RWPE2 (cell line): ENCODE measurements at places on chromosomes 16 and 17.
A peak's percentile ranks its signal among the peaks of the same experiment; 100 is the strongest.

DNA sequence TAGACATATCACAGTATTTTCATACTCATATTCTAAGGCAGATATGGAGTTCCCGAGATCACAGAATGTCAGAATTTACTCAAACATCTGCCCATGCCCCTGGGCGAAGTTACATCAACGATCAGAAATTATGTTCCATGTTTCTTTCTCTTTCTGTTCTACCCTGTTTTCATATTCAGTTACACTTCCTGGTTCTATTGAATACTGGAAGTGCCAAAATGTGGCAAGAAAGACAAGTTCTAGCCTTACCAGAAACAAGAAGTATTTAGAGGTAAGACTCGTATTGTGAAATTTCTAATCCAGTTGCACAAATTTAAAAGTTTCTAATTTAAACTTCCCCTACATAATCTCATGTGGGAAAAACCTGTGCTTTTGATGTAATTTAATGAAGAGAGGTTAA lies 36.1 kb downstream of the KCNJ2 start:
- H3K36me3 ChIP-seq = no peaks in the 10 kb centered on the region
- no peak overlapping the region for H3K4me3 ChIP-seq
- no peaks in the 10 kb centered on the region for H3K27me3 ChIP-seq
- no peak overlapping the region for H3K27ac ChIP-seq

GRCh38 chr17:59668816-59669215 lies 38.4 kb downstream of the PTRH2 start:
- no peaks in the 10 kb centered on the region for H3K27me3 ChIP-seq
- no peak overlapping the region for H3K4me3 ChIP-seq
- DNase-seq = no peak
- peaks cover 54% of the 10 kb centered on the region for H3K4me1 ChIP-seq
- H3K27ac ChIP-seq = peak overlapping the region; percentile 83
- H3K36me3 ChIP-seq = peaks cover 95% of the 10 kb centered on the region

- no peaks in the 10 kb centered on the region for H3K27me3 ChIP-seq
- no peaks in the 10 kb centered on the region for H3K4me1 ChIP-seq
- H3K4me3 ChIP-seq = no peak overlapping the region
- no peak for DNase-seq
Measured at GRCh38 chr16:78390508-78391324, 291.3 kb downstream of the WWOX start.

DNA sequence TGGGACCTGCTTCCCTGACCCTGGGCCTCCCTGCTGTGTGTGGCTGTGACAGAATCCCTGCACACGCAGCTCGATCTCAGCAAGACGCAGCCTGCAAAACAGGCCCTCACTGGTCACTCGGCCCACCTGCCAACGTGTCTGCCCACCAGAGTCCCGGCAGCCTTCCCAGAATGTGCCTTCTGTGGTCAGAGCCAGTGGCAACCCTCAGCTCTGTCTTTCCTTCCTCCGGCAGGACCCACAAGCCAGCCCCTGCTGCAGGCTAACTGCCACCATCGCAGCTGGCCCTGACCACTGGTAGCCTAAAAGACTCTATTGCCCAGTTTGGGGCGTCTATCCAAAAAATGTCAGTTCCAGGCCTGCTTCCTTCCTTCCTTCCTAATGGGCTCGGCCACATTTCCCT lies 83.2 kb downstream of the LITAF start:
- H3K4me3 ChIP-seq = no peak overlapping the region
- H3K27me3 ChIP-seq = no peaks in the 10 kb centered on the region
- no peak for DNase-seq
- H3K36me3 ChIP-seq = no peaks in the 10 kb centered on the region

GRCh38 chr17:30519707-30520106 lies 42.5 kb downstream of the GOSR1 start:
- H3K27ac ChIP-seq = no peak overlapping the region
- H3K4me1 ChIP-seq = peaks cover 5% of the 10 kb centered on the region
- no peak overlapping the region for H3K4me3 ChIP-seq
- H3K27me3 ChIP-seq = no peaks in the 10 kb centered on the region
- DNase-seq = no peak

DNA sequence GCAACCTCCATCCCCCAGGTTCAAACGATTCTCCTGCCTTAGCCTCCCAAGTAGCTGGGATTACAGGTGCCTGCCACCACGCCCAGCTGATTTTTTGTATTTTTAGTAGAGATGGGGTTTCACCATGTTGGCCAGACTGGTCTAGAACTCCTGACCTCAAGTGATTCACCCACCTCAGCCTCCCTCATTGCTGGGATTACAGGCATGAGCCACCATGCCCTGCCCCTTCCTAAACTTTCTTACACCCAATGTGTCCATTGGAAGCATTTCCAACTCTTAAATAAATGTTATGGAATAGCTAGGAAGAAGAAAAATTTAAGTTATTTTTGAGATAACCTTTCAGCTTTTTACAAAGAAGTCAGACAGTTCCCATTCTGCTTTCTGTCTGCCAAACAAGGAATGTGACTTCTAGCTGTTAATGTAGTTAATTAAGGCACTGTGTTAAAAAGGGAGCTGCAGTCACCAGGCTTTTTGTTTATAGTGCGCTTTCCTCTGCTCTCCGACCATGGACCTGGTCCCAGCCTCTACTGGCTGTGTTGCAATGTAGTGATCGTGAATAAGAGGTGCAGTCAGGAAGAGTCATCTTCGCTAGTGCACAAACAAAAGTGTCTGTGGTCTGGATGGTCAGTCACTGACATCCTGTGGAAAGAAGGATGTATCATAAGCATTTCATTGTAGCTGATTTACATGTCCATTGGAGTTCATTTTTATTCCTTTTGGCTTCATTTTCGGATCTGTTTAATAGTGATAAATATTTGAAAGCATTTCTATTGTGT lies 39.7 kb downstream of the USP10 start:
- H3K36me3 ChIP-seq = peaks cover 53% of the 10 kb centered on the region
- no peak overlapping the region for H3K4me3 ChIP-seq
- peaks cover 60% of the 10 kb centered on the region for H3K4me1 ChIP-seq
- H3K27ac ChIP-seq = peak overlapping the region; percentile 98
- DNase-seq = no peak

DNA sequence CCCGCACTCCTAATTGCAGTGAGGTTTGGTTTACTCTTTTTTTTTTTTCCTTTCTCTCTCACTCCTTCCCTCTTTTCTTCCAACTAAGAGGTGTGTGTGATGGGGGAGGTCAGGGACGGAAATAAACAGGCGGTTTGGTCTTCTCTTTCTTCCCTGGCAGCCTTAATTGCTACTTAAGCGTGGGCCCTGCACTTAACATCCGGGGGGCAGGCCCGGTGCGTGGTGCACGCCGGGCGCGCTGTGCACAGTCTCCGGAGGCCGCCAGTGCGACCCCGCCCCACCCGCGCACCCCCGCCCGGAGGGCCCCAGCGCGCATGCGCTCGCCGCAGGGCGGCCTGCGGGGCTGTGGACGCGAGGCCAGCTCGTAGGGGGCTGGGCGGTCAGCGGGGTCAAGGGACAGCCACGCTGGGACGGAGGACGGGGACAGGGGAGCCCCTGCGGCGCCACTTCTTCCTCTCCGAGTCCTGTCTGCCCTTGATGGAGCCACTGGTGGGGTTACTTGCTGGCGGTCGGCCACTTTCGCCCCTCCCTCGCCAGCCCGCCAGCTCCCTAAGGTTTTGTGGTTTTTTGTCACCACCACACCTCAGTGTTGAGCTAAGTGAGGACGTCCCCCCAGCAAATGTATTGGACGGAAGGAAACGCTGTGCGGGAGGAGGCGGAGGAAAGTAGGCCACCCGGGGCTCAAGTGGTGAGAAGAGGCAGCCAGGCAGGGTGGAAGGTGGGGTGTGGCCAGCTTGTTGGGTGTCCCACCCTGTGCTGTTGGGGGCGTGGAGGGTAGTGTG lies 120.9 kb downstream of the MRM1 start:
- DNase-seq = no peak
- peak overlapping the region; percentile 22 for H3K4me3 ChIP-seq
- H3K27ac ChIP-seq = no peak overlapping the region
- H3K4me1 ChIP-seq = no peaks in the 10 kb centered on the region
- no peaks in the 10 kb centered on the region for H3K36me3 ChIP-seq

DNA sequence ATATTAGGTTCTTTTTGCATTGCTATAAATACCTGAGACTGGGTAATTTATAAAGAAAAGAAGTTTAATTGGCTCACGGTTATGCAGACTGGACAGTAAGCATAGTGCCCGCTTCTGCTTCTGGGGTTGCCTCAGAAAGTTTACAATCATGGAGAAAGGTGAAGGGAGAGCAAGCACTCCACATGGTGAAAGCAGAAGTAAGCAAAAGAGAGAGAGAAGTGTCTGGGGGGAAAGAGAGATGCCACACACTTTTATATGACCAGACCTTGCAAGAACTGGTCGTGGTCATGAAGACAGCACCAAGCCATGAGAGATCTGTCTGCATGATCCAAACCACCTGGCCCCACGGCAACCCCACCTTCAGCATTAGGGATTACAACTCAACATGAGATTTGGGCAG lies 45.4 kb downstream of the KCNJ16 start:
- H3K36me3 ChIP-seq = no peaks in the 10 kb centered on the region
- no peak overlapping the region for H3K27ac ChIP-seq
- H3K27me3 ChIP-seq = no peaks in the 10 kb centered on the region
- H3K4me3 ChIP-seq = no peak overlapping the region
- DNase-seq = no peak

DNA sequence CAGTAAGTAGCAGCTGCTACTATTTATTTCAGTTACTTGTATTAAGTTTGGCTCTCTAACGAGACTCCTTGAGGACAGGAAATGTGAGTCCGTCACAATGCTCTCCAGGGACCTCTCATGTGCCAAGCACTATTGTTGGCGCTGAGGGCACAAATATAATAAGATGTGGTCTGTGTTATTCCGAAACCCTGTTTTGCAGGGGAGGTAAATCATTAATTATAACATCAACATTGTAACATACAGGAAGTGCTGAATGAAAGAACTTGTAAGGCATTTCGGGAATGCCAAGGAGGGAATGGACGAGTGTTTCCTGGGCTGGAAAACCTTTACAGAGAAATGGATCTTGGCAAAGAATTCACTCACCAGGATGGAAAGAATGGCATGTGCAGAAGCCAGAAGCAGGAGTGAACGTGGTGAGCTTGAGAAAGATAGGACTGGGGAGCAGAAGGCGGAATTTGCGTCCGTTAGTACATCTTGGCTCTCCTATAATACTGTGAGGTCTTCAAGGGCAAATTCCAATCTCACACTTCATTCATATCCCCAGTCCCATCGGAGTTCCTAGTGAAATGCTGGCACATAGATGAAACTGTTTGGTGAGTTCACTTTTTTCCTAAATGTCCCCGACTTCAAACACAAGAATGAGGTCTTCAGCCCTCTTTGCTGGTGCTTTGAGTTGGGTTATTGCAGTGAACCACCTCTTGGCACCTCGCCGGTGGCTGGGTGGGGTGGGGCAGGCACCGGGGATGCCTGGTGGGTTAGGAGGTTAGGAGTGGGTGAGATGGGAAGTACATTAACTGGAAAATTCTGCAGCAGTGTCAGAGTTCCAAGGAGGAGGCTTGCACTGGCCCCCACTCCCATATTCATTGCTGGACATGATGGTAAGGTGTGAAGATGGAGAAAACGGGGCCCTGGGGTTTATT lies 11.5 kb downstream of the TAC4 start:
- no peak for DNase-seq
- H3K36me3 ChIP-seq = 0 out of 2 replicates have a peak, but pooled peaks cover 8% of the 10 kb centered on the region
